Activated naive CD4-positive, alpha-beta T cell (primary cell): ENCODE measurements at places on chromosomes 7 and 10.

- DNase-seq = no peak
Measured at GRCh38 chr7:41584746-41585145, 118.1 kb downstream of the INHBA start.

DNA sequence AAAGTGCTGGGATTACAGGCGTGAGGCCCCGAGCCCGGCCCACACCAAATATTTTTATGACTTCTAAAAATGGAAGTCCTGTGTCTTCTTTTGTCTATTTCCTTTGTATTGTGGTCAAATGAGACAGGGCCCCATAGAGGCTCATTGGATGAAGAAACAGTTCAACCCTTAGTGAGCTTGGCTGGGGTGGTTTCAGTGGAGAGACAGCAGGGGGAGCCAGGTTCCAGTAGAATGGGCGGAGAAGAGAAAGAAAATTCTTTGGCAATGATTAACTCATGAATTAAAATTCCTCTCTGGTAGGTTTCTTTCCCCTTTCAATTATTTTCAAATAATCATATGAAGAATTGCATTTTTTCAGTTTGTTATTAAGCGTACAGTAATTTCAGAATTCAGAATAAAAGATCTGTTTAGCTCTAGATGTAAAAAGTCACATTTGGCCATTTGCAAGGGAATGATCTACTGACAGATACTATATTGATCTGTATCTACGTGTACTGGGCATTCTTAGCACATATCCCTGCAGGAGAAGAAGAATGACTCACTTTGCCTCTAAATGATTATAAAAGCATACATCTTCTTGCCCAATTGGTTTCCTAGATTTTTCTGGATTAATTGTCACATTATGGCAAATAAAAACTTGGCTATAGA lies 43.2 kb downstream of the PNLIPRP3 start:
- DNase-seq = no peak

GRCh38 chr7:38274486-38274885 lies 1.1 kb upstream of the TARP start:
- no peak for DNase-seq

- no peak for DNase-seq
Measured at GRCh38 chr7:116711790-116712189, 39.8 kb downstream of the MET start.

- no peak for DNase-seq
Measured at GRCh38 chr10:117461766-117462423, 80.7 kb upstream of the EMX2 start.

DNA sequence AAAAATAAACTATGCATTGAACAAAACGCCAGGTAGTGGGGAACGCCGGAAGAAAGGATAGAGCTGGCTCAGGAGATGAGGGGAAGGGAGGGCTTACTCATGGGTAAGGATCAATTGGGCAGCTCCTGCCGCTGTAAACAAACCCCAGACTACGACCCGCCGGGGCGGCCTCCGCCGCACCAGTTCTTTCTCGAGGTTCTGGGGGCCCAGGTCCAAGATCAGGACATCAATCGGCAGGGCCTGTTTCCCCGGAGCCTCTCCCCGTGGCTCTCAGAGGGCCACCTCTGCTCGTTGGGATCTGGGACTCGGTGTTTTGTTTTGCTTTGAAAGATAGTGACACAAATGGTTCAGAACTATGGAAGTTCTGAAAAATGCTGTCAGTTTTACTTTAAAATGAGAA lies 140.4 kb downstream of the ELFN1 start:
- DNase-seq = no peak

DNA sequence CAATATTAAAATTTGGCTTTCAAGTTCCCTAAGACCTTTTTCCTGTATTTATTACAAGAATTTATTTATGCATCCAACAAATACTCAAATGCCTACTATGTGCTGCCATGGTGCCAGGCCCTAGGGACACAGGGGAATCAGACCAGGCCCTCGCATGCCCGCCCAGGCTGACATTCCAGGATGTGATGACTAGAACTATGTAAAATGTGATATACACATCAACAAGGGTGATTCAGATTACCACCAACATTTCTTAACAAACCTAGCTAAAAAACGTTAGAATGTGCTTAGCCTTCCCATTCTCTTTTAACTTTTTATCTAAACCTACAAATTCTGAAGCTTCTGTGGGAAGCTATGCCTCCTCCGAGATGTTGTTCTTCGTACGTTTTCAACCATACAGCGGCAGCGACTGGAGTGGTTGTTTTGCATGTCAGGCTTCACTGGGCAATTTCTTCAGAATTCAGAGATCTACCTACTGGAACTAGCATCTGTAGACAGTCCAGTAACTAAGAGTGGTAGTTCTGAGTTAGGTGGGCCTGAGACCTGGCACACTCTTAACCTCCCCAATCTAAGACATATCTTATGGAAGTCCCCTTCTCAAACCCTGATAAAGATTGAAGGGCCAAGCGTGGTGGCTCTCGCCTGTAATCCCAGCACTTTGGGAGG lies 22.1 kb downstream of the GNA12 start:
- no peak for DNase-seq

DNA sequence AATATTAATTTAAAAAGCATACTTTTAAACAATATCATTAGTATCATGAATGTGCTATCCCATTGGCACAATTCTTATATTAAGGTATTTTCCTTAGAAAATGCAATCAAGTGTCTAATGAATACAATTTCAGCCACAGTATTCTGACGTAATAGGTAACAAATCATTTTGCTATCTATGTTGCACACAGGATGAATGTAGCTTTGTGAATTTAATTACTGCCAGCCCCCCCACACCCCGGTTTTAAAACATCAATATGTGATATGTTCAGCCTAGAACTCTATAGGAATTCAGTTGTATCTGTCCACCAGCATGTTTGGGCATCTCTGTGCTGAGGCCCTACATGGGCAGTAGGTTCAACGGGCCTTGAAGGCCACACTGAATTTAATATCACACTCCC lies 274.6 kb downstream of the PLXDC2 start:
- DNase-seq = no peak

- no peak for DNase-seq
Measured at GRCh38 chr10:17649836-17650235, 5.9 kb downstream of the STAM start.

DNA sequence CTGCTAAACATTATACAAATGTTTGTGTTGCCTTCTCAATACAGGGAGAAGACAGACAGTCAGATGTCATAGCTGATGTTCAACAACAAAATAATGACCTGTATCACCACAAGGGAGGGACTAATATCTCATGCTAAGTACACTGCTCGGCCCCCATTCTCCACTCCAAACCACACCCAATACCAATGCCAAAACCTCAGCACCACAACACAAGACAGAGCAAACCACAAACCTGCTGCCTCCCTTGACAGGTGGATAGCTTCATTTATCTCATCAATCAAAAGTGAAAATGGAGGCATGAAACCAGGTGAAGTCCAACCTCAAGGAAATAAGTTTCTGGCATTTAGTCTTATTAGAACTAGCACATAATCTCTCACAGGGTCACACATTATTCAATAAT lies 109.5 kb downstream of the PARD3 start:
- DNase-seq = no peak

DNA sequence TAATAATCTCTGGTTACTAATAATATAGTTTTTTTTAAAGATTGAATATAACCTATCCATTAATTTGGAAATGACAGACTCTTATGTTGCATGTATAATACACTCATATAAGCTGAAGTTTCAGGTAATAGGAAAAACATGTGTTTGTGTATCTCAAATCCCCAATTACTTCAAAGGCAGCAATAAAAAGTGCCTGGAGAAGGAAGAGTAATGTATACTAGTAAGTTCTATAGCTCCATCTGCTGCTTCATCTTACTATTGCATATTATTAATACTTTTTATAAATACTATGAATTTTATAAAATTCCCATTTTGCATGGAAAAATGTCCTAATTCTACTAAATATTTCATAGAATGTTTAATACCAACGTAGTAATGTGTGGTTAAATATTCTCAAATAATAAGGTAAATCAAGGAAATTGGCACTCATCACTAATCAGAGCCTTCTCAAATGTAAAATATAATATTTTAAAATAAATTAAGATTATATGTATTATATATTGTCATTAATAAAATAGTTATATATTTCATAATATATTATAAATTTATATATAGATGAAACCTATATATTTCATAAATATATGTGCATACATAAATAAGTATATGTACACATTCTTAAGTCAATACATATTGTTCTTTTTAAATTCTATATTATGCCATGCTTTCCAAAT lies 311.9 kb downstream of the HGF start:
- DNase-seq = no peak

DNA sequence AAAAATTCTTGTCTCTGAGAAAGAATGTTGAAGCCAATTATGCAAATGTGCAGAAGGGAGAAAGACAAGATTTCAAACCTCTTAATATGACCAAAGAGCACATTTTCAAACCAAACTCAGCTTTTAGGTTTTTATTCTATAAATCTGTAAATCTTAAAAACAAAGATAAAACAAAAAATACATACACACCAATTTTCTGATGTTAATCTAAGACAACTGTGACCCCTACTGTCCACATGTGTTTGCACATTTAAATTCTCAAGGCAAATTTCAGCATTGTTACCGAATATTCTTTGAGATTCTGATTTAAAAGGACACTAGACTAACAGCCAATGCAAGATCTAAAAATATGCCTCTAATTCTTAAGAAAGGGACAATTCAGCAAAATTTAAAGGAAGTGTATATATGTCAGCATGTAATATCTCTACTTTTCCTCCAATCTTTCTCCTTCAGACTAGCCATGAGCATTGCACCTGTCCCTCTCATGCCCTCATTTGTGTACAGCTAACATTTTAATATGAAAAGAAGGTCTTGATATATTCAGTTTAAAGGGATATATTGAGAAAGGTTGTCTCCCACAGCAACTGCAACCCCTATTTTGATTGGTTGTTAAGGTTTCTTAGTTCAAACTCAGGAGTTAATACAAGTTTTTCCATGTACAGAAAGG lies 417.9 kb downstream of the IPMK start:
- DNase-seq = no peak

DNA sequence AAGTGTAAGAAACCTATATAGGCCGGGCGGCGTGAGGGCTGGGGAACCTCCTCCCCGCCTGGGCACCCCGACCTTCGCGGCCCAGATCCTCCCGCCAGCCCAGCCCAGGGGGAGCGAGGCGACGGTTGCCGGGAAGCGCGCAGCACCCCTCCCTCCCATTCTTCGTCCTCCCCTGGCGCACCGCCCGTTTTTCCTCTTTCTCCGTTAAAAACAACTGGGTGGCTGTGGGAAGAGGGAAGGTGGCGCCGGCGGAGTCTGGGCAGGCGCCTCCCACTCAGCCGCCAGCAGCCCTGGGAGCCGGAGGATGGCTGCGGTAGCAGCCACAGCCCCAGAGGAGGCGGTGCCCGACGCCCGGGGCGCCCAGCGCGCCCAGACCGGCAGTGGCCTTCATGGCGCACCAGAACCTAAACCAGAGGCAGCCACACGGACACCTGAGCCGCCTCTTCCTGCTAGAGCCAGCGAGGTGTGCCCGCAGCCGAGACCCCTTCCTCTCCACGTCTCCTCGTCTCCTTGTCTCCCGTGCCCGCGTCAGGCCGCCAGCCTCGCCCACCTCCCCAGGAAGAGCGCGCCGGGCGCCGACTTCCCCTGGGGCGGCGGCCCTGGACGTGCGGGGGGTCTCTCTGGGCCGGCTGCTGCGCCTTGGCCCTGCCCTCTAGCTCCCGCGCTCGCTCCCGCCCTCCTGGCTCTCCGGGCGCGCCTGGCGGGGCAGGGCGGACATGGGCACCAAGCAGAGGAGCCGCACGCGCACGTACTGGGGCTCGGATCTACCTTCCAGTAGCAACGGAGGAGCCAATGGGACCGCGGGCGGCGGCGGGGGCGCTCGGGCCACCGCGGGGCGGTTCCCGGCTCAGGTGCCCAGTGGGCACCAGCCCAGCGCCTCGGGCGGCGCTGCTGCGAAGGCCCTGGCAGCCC lies 32.8 kb upstream of the SFTPD start:
- DNase-seq = no peak

- DNase-seq = no peak
Measured at GRCh38 chr7:108222236-108222892, 92.2 kb upstream of the LAMB4 start.
